ENCODE measurements at places on chromosomes 1 and 21.
A peak's percentile ranks its signal among the peaks of the same experiment; 100 is the strongest.

GRCh38 chr1:79283451-79283850 is 276.9 kb upstream of the ADGRL4 start:
- no peak for DNase-seq

DNA sequence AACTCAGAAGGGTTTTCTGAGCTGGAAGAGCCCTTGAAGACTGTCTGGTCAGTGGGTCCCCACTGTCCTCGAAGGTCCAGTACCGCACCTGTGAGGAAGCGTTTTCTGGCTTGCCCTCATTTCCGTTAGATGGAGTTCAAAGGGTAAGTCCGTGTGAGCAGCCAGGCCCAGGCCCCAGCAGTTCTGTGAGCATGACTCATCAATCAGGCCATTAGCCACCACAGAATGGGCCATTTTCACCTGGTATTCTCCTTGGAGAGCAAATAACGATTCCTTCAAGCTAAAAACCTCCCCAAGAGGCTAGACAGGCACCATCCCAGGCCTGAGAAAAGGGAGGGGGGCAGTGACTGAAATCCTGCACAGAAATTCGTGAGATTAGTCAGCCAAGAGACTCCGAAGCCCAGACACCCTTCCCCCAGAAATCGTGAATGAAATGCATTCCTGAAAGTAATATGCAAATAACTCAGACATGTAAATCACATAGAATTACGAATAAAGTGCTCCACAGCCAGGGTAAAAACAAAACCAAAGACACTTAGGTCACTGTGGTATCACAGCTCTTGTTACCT is 66.0 kb downstream of the BCAR3 start:
- no peak for DNase-seq

- DNase-seq = no peak
These were observed 1.6 kb downstream of the PAX7 start for GRCh38 chr1:18632218-18632588.

DNA sequence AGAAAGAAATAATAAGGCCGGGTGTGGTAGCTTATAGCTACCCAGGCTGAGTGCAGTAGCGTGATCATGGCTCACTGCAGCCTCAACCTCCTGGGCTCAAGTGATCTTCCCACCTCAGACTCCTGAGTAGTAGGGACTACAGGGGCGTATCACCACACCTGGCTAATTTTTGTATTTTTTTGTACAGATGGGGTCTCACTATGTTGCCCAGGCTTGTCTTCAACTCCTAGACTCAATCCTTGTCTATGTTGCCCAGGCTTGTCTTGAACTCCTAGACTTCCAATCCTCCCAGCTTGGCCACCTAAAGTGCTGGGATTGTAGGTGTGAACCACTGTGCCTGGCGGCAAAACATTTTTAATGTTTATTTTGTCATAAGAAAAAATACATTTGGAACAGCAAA is 30.5 kb downstream of the MIXL1 start:
- no peak for DNase-seq

GRCh38 chr1:13945856-13946255 is 245.9 kb downstream of the PRDM2 start:
- no peak for DNase-seq

- DNase-seq = no peak
These were observed 5.3 kb upstream of the GPR88 start for GRCh38 chr1:100532645-100533044.

GRCh38 chr1:101435831-101436511 is 199.2 kb downstream of the S1PR1 start:
- DNase-seq = no peak

GRCh38 chr21:37891972-37892371 is 24.3 kb downstream of the KCNJ6 start:
- DNase-seq = no peak

- no peak for DNase-seq
These were observed 19.5 kb downstream of the LUZP1 start for GRCh38 chr1:23149114-23149513.

DNA sequence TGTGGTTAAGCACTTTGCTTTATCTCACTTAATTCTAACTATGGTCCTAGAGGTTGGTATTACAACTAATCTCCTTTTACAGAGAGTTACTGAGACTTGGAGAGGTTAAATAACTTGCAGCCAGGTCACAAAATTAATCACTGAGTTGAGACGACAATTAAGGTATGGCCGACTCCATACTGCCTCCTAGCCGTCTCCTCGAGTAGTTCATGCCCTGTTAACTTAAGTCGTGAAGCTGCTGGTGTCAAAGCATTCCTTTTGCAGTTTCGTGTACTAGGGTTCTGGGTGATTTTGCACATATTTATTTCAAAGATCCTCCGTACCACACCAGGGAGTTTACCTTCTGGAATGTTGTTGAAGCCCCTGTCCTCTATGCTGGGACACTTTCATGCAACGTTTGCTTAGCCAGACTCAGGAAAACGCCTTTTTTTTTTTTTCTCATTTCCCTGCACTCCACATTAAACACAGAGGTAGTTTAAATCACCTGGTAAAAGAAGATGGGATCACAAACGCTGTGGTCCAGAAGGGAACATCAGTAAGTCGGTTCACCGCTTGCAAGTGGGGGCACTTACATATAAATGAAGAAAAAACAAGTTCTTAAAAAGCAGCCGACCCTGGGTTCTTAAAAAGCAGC is 570 bp upstream of the NEK7 start:
- peak; percentile 3 for DNase-seq
